Stimulated activated CD8-positive, alpha-beta memory T cell treated with anti-CD3 and anti-CD28 coated beads, Interleukin-15, amount 100 ng/mL, for 4 hours (primary cell): ENCODE measurements at places on chromosomes 4 and X.

GRCh38 chr4:69849969-69850368 lies 10.0 kb downstream of the SULT1E1 start:
- DNase-seq, result no peak

DNA sequence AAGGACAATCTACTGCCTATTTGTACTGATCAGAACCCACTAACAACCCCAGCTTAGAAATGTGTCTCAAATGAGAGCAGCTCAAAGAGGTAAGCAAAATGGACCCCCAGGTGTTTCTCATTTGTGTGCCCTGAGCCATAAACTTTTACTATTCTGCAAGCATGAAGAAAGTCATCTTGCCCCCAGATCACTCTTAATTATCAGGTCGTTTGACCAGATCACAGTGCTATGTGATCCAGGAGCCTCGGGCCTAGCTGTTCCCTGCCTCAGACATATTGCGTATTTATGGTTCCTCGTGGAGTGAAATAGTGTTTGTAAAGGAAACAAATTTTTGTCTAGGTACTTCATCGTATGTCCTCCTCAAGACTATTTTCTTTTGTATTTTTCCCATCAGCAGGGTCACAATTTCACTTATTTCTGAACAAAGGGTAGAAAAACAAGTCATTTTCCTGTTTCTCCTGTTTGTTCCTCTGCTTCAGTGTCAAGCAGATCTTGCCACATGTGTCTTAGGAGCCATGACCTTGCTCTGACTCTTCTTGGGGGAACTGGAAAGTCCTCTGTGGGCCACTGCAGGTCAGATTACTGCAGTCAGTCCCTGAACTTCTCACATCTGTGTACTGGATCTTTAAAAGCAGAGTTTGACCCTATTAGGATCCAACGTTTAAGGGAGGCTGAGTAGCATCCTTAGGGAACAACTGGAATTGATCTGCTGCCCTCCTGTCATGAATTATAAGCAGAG lies 194.9 kb downstream of the PALLD start:
- DNase-seq, result no peak

DNA sequence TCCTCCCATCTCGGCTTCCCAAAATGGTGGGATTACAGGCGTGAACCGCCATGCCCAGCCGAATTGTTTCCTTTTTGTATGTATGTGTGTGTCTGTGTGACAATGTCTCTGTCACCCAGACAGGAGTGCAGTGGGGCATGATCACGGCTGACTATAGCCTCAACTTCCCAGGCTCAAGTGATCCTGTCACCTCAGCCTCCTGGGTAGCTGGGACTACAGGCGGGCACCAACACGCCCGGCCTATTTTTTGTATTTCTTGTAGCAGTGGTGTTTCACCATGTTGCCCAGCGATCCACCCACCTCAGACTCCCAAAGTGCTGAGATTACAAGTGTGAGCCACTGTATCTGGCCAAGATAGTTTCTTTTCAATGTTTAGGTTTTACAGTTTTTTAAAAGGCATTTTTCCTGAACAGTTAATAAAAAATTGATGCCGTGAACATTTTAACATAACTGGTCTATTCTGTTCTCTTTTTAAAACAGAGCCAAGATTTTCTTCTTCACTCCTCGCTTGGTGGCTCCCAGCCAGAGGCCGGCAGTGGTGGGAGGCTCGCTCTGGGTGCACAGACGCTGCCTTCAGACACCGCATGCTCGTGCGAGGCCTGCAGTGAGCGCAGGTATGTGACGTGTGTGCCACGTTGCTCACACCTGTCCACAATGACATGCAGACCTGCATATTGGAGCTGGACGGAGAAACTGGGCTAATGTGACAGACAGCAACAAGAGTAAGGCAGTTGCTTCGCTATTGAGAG lies 88.5 kb downstream of the FAM193A start:
- DNase-seq, result no peak

DNA sequence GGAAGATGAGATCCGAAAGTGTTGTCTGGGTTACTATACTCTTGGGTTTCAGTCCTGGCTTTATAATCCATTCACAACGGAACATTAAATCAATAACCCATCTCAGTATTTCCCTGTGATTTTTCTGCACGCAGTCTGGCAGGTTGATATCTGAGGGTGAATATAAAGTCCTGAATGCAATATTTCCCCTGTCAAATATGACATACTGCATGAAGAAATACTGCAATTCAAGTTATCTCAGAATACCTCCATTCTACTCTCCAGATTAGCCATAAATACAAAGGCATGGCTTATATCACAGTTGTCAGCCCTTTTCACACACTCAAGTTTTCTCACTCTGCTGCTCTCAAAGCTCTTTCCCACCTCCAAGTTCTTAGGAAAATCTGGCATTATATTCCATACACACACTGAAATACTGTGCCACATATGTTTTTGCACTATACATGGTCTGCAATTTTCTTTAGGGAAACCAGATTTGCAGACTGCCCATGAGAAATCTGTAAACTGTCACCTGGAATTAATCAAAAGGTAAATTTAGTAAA lies 64.7 kb downstream of the WDFY3 start:
- no peak for DNase-seq

DNA sequence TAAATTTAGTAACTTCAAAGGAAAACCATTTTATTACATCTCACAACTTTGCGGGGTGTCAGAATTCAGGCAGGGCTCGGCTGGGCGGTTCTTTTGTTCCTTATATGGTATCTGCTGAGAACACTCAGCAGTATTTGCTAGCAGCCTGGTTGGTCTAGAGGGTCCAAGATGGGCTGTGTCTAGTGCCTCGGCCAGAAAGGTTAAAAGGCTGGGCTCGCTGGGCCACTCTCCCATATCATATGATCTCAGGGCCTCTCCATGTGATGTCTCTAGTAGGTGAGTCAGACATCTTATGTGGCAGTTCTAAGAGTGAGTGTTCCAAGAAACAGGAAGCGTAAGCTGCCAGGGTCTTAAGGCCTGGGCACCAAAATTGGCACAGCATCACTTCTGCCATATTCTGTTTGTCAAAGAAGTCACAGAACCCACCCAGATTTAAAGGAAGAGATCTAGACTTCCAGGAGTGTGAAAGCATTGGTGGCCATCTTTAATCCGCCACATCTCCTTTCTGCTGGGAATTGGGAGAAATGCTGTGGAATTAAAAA lies 100.9 kb upstream of the ATP6AP2 start:
- no peak for DNase-seq

DNA sequence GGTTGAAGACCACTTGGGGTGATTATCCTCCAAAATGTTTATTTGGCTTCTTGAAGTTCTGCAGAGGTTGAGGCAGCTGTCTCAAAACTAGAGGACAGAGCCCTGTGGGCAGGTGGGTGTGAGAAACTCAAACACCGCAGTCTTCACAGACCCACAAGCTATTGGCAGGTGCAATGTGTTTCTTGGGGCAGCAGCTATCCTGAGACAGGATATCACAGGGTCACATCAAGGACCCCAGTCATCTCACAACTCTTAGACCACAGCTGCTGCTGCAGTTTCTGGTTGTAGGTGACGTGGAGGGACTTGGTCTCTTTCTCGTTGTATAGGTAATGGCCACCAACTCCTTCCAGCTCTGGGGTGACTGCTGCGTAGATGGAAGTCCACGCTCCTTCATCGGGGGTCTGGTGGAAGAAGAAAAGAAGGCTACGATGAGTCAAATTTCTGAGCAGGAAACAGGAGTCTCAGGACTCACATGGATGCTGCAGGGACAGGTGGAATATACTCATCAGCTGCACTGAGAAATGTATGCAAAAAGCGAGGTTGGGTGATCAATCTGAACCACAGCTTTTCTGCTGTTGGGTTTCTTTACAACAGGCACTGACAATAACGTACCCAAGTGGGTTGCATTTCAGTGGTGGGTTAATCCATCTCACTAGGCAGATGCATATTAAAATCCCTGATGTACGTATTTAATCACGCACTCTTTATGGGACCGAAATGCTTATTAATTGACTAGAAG lies 279.8 kb downstream of the DHRSX start:
- no peak for DNase-seq

DNA sequence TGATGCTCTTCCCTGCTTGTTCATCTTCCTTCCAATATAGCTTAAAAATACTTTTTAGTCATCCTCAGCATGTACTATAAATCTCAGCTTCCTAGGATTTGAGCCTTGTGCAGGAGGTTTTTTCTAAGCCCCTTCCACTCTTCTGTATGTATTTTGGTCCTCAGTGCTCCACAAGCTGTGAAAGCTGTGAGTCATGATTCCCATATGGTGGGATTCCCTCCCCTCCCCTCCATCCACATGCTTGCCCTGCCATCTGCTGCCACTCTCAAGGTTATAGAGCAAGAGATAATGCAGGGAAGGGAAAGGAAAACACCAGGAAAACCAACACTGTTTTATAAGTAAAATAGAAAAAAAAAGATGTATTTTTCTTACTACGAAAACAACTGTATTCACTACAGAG lies 58.5 kb upstream of the AP1S2 start:
- no peak for DNase-seq

- no peak for DNase-seq
Measured at GRCh38 chr4:61783050-61783449, 582.9 kb downstream of the ADGRL3 start.

DNA sequence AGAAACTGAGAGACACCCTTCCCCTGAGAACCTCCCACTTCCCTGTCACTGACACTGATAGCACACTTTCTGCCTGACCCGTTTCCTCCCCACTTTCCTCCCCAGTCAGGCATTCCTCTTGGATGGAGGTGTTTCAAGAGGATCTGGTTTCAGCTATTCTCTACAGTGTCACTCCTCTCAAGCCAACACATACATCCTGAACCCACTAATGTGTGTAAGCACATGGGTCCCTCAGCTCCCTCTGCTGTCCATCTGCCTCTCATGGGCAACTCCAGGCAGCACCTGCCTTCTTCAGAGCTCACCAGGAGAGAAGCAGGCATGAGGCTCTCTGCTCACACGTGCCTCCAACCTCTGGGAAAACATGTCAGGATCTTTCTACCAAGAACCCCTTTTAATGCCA lies 207.6 kb downstream of the NAF1 start:
- DNase-seq, result no peak
